ENCODE measurements at places on chromosomes 11 and 22. TPM values are rescaled to one million over a fixed set of nuclear protein-coding genes. Genes with fewer than 3 reads are reported as not detected.

ANAPC15 gene
- total RNA-seq = 24.5 TPM

- DNase-seq = no peak
Measured at GRCh38 chr11:14612694-14613093, 30.9 kb upstream of the PDE3B start.

GRCh38 chr11:129608711-129609110 lies 206.9 kb upstream of the TMEM45B start:
- no peak for DNase-seq

GRCh38 chr11:132686886-132687285 lies 845.4 kb downstream of the OPCML start:
- DNase-seq = no peak

DNA sequence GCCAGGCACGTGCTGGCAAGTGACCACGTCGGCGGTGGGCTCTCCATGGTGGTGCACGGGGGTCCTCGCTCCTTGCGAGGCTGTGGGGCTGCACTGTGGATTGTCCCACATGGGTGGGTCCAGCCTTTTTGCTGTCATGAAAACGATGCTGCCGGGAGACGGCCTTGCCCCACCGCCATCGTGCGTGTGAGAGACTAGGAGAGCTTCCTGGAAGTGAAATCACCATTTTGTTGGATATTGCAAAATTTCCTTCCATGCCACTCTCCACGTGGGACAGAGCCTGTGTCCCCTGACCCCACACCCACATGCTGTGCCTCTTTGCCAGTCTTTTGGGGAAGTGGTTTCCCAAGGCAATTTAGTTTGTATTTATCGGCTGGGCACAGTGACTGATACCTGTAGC lies 18.2 kb upstream of the GRAMD4 start:
- no peak for DNase-seq

- DNase-seq = peak; percentile 70
Measured at GRCh38 chr11:83836883-83837654, 550.9 kb upstream of the CCDC90B start.

DNA sequence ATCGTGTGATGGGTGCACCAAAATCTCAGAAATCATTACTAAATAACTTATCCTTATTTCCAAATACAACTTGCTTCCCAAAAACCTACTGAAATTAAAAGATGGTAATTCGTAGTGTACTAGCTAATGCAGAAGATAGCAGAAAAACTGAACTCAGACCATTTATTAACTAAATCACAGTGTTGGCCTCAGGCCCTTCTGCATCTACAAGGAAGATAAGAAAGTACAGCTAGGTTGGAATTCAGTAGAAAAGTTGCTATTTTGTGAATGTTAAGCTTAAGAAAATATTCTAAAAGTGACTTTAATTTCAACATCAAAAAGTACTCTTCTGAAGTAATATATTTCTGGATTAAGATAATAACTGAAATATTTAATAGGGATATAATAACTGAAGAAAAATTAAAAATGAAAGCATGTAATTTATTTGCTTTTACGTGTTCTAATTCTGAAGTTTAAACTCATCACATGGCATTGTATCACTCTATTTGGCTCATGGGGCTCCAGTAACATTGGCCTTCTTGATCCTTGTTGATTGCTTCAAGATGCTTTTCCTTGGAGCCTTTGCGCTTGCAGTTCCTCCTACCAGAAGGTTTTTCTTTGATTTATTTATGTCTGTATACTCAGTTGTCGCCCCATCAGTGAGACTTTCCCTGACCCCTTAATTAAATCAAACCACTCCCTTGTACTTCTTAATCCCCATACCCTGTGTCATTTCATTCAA lies 847.9 kb upstream of the ANO3 start:
- no peak for DNase-seq

IRAG1 gene
- 0.27 TPM for total RNA-seq

DNA sequence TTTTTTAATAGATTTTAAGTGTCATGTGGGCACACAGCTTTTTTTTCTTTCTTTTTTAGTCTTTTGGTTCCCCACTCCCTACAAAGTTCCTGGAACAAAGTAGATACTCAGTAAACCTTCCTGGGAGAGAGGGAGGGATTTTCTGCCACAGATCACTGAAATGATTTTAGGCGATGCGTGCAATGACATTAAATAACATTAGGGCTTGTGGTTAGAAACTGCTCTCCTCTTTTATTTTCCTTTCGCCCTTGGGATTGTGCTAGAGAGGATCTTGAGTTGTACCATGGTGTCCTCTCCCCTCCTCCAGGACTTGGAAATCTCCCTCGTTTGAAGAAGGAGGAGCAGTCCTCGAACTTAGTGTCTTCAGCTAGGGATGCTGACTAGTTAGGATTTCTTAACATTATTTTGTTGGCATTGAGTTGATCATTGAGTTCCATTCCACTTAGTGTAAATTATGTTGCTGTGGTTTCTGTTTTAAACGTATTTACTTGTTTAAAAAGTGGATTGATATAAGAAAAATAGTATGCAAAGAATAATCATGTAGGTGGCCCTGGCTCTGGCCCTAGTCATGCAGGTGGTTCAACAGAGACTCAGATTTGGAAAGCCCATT lies 88.4 kb downstream of the TRAF6 start:
- no peak for DNase-seq

GRCh38 chr22:35421121-35421520 lies 21.2 kb downstream of the MCM5 start:
- DNase-seq = no peak

- no peak for DNase-seq
Measured at GRCh38 chr11:12007769-12008737, at the start of gene DKK3. Gene DKK3, minus strand, starts transcription at chr11:12008626. Its CDS starts 44 bp downstream, at chr11:12008582.

GRCh38 chr11:12069066-12069676 lies 41.2 kb upstream of the MICAL2 start:
- no peak for DNase-seq

CSNK2A3 gene
- 0.54 TPM for total RNA-seq

- no peak for DNase-seq
Measured at GRCh38 chr11:99244613-99245012, 223.9 kb downstream of the CNTN5 start.

- peak; percentile 5 for DNase-seq
Measured at GRCh38 chr11:88414981-88415413, 77.5 kb upstream of the CTSC start.

MMP12 gene
- not detected for total RNA-seq

RASL10A gene
- 3.8 TPM for total RNA-seq

RFPL1 gene
- not detected for total RNA-seq

AASDHPPT gene
- 25.6 TPM for total RNA-seq

- no peak for DNase-seq
Measured at GRCh38 chr22:49077586-49077985, 750.1 kb downstream of the BRD1 start.

FOSL1 gene
- total RNA-seq = 24.5 TPM

PLEKHA7 gene
- 2.7 TPM for total RNA-seq

GRCh38 chr11:14934641-14935351 lies 37.4 kb downstream of the CALCA start:
- no peak for DNase-seq

GRCh38 chr11:47372422-47372821 lies 5.9 kb downstream of the SPI1 start:
- no peak for DNase-seq

GRCh38 chr22:29156507-29156906 lies 49.2 kb upstream of the EMID1 start:
- no peak for DNase-seq

GPR83 gene
- total RNA-seq = not detected

- DNase-seq = no peak
Measured at GRCh38 chr11:46321757-46322156, 25.5 kb upstream of the DGKZ start.

DNA sequence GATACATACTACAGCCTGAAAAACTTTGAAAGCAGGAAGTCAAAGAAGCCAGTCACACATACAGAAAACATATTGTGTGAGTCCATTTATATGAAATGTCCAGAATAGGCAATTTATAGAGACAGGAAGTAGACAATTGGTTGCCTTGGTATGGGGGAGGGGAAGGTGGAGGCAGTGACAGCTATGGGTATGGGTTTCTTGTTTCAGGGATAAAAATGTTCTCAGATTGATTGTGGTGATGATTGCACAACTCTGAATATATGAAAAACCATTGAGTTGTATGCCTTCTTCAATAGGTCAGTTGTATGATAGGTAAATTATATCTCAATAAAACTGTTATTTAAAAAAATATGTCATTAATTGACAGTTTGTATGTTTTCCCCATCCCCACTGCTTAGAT lies 137.6 kb downstream of the SNX19 start:
- DNase-seq = no peak

- no peak for DNase-seq
Measured at GRCh38 chr11:32851251-32851650, 21.5 kb downstream of the PRRG4 start.

- no peak for DNase-seq
Measured at GRCh38 chr11:66561975-66562248, 6.5 kb downstream of the CTSF start.

DNA sequence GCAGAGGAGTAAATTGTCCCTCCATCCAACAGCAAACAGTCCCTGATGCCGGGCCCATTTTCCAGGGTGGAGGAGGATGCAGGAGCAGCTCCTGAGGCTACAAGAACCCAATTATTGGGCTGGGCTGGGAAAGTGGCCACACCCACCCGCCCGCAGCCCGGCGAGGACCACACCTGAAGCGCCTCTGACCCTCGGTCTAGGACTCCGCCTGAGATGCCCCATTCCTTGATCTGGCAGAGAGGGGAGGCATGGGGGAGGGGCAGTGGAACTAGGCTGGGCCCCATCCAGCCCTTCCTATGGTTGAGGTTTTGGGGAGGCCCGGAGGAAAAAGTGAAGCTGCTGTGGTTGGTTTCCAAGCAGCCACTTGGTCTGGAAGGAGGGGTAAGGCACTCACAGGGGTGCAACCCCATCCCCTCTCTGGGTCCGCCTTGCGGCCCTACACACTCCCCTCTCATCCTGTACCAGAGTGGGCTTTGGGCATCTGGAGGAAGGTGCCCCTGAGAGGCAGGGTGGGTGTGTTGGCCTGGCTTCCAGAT lies 2.4 kb upstream of the LGALS1 start:
- DNase-seq = no peak

SCO2 gene
- 7.3 TPM for total RNA-seq

SPCS2 gene
- 8.6 TPM for total RNA-seq

DNA sequence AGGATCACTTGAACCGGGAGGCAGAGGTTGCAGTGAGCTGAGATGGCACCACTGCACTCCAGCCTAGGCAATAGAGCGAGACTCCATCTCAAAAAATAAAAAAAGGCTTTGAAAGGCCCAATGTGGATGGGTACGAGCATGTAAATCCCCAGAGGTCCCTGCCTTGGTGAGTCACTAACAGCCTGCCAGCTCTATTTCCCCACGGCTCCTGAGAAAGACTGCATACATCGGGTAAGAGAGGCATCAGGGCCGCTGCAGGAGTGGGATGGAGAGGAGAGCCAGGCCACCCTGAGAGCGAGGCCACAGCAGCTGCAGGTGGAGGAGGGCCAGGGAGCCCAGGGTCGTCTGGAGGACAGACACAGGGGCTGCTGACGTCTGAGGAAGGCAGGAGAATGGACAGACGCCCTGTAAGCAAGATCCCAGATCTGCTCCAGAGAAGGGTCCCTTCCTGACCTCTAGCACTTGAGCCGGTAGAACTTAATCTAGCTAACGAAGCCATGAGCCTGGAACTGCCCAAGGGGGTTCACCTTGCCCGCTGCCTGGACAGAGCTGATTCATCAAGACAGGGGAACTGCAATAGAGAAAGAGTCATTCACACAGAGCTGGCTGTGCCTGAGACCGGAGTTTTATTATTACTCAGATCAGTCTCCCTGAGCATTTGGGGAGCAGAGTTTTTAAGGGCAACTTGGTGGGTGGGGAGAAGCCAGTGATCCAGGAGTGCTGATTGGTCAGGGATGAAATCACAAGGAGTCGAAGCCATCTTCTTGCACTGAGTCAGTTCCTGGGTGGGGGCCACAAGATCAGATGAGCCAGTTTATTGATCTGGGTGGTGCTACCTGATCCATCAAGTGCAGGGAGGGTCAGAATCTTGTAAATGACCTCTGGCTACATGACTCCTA lies 5.1 kb upstream of the KRTAP5-9 start:
- no peak for DNase-seq

GRCh38 chr11:50298182-50298988 lies 265.7 kb downstream of the OR4C45 start:
- DNase-seq = no peak

GRCh38 chr11:18173225-18173866 lies 709 bp downstream of the MRGPRX4 start:
- DNase-seq = no peak

DNA sequence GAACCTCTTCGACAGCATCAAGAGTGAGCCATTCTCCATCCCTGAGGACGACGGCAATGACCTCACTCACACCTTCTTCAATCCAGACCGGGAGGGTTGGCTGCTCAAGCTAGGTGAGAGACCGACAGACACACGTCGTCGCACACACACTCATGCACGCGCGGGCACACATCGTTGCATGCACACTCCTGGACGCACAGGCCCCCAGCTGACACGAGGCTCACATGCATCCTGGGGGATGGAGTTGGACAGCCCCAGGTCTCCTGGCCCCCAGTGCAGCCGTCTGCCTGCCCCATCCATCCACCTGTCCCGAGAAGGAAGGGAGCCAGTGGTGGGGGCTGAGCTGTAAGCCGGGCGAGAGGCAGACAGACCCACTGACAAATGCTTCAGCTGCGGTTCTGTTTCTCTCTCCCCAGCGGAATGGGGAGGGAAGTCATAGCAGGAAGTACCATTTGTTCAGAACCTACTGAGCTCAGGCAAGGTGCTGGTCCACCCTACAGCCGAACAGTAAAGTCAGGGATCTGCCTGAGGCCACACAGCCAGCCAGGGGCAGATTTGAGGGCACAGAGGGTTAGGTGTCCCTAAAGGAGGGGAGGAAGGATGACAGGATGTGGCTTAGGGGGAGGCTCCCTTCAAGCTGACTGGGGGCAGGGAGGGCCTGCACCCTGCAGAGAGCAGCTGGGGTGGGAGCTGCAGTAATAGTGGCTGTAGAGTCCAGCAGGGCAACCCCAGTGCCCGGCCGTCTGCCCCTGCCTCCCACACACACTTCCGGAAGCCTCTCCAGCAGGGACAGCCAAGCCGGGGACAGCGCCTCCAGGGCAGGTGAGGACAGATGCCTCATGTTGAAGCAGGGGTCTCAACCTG lies 27.1 kb downstream of the CYTH4 start:
- no peak for DNase-seq

TTLL1 gene
- total RNA-seq = 12.9 TPM

PPP1R14B gene
- total RNA-seq = 77.0 TPM

Data from hematopoietic multipotent progenitor cell (in vitro differentiated cells).